Activated T-helper 9 cell treated with anti-CD3 and anti-CD28 coated beads, Interleukin-2, amount 50 U/mL, for 16 hours (primary cell): ENCODE measurements at places on chromosomes 5 and 9.

- no peak for DNase-seq
These were observed 101.7 kb upstream of the TBC1D2 start for GRCh38 chr9:98356953-98357690.

GRCh38 chr9:28782630-28783029 is 1209.3 kb upstream of the C9orf72 start:
- DNase-seq: no peak

GRCh38 chr9:87146933-87147332 is 199.6 kb upstream of the GAS1 start:
- DNase-seq: no peak

- no peak for DNase-seq
These were observed 85.4 kb upstream of the IL7R start for GRCh38 chr5:35771300-35771699.

- no peak for DNase-seq
These were observed 14.5 kb downstream of the GRAMD2B start for GRCh38 chr5:126437721-126438120.

- DNase-seq: no peak
These were observed 10.8 kb downstream of the SAXO1 start for GRCh38 chr9:19022206-19022605.

DNA sequence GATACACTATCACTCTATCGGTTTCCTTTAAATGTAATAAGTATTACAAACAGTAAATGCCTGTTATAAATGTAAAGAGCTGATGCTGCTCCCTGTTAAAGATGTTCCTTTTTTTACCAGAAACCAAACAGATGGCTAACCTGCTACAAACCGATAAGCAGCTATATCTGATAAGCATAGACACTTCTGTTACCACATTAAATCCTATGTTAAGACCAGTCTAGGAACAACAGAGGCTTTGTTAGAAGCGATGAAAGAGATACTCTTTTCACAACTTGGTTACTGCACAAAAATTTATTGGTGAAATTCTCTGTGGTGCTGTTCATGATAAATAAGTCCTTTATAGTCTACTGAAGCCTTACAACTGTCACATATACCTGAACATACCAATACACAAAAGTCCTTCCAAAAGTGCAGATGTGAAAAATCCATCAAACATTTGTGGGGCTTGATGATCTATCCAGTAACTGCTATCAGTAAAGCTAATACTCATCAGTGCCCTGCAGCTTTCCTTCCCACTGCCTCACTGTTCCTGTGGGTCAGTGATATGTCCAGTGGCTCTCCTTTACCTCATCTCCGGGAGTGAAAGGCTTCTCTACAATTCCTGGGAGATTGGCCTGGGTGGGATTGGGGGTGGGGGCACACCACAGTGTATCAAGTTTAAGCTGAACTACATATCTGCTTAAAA is 25.8 kb upstream of the PRXL2C start:
- no peak for DNase-seq

- DNase-seq: no peak
These were observed 17.3 kb downstream of the MOCS2 start for GRCh38 chr5:53092242-53092641.

GRCh38 chr9:137774775-137775386 is 102.7 kb upstream of the CACNA1B start:
- DNase-seq: no peak

GRCh38 chr5:130189961-130190360 is 285.7 kb downstream of the CHSY3 start:
- DNase-seq: no peak

GRCh38 chr5:22541037-22541436 is 312.1 kb downstream of the CDH12 start:
- no peak for DNase-seq

- no peak for DNase-seq
These were observed 26.7 kb upstream of the IZUMO3 start for GRCh38 chr9:24572406-24572805.

- no peak for DNase-seq
These were observed 119.5 kb downstream of the YTHDC2 start for GRCh38 chr5:113632996-113633395.

GRCh38 chr5:88656221-88656950 is 226.6 kb downstream of the MEF2C start:
- no peak for DNase-seq

DNA sequence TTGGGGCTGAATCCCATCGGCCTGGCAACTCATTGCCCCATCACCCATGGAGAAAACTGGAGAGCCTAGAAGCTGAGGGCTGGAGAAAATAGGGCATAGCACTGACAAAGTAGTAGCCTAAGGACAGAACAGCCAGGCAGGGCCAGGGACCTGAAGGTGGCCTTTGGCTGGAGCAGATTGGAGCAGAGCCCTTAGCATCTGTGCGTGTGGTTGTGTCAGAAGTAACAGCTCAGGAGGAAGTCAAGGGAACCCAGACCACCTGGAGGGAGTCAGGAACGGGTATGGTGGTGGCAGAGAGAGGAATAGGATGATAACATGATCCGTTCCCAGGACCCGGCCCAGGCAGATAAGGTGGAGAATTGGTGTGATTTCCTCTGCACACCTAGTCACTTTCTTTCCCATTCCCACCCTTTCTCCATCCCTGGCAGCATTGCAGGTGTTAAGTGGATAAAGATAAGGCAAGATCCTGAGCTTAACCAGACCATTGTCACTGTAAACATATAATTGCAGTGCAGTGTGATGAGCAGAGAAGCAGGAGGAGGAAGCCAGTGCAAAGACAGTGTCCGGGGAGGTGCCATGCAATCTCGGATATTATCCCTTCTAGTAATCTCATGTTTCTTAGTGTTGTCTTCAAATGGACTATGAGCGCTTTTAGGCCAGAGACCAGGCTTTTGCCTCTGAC is 67.0 kb downstream of the NDFIP1 start:
- DNase-seq: no peak

GRCh38 chr5:145223582-145223981 is 611.6 kb downstream of the PRELID2 start:
- DNase-seq: no peak

DNA sequence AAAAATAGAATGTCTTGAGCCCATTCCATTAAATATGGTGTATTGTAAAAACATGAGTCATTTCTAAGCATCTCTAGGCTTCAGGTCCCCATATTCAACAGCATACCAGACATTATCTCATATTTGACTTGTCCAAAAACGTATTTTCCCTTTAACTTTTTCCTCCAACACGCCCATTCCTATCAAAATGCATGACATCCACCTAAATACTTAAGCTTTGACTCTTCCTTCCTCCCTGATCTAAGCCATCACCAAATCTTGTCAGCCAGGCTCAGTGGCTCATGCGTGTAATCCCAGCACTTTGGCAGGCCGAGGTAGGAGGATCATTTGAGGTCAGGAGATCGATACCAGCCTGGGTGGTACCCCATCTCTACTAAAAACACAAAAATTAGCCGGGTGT is 23.9 kb downstream of the VCP start:
- no peak for DNase-seq
